ENCODE measurements at places on chromosomes 7 and 10.

DNA sequence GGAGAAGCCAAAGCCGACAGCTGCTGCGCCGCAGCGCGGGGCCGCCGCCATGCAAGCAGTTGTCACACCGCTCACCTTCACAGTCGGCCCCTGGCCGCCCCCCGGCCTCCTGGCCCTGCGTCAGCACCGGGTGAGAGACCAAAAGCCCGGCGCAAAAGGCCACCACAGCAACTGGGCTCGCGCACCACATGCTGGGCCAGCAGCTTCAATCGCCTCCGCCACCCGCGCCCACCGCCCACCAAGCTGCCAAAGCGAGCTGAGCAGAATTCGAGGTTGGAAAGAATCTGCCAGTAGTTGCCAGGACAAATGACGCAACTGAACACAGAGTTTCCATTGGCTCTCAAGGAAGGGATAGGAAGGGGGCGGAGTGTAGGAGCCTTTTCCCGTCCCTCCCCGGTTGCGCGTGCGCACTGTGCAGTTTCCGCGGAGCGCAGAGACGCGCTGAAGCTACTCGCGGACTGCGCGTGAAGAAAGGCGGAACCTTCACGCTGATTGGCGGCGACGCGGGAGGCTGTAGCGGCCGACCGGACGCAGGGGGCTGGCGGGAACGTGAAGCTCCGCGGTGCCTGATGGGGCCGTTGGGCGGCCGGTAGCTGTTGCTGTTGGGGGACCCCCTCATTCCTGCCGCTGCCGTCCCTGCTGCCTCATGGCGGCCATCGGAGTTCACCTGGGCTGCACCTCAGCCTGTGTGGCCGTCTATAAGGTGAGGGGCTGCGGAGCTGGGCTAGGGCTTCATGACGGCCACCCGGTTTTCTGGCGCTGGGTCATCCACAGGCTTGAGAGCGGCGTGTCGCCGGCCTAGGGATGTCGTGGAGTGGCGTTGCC lies at the start of the genes CDNF, HSPA14 and MSANTD7:
Gene CDNF (minus strand): TSS at position 281 of the 825 bp plus-strand sequence. CDS start 91 bp downstream, at position 190.
Gene HSPA14 (plus strand): TSS at position 550 of the 825 bp plus-strand sequence. CDS start 97 bp downstream, at position 647.
Gene MSANTD7 (plus strand): TSS at position 550 of the 825 bp plus-strand sequence. CDS start 3,979 bp downstream, outside the sequence.
- peak; percentile 91 for DNase-seq

- DNase-seq = no peak
These were observed 108.7 kb upstream of the DGKB start for GRCh38 chr7:15011289-15011688.

- no peak for DNase-seq
These were observed 35.1 kb upstream of the GARS1 start for GRCh38 chr7:30559611-30560010.

GRCh38 chr7:117841611-117842010 lies 31.6 kb downstream of the CTTNBP2 start:
- no peak for DNase-seq

- no peak for DNase-seq
These were observed 45.0 kb downstream of the RAMP3 start for GRCh38 chr7:45202625-45203024.

DNA sequence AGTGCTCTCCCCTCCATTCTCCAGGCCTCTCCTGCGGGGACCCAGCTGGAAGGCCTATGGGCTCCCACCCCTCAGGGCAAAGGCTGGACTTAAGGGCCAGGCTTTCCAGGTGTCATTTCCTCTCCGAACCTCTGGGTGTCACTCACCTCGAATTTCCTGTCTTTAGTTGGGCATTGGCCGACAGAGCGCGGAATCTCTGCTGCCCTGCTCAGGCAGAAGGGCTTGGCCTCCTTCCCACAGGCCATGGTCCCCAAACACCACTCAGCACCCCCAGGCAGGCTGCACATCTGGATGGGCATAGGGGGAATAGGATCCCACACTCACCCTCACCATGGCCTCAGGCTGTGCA lies 212.9 kb downstream of the CCSER2 start:
- DNase-seq = no peak

GRCh38 chr10:98231417-98231816 lies 36.6 kb downstream of the LOXL4 start:
- no peak for DNase-seq

DNA sequence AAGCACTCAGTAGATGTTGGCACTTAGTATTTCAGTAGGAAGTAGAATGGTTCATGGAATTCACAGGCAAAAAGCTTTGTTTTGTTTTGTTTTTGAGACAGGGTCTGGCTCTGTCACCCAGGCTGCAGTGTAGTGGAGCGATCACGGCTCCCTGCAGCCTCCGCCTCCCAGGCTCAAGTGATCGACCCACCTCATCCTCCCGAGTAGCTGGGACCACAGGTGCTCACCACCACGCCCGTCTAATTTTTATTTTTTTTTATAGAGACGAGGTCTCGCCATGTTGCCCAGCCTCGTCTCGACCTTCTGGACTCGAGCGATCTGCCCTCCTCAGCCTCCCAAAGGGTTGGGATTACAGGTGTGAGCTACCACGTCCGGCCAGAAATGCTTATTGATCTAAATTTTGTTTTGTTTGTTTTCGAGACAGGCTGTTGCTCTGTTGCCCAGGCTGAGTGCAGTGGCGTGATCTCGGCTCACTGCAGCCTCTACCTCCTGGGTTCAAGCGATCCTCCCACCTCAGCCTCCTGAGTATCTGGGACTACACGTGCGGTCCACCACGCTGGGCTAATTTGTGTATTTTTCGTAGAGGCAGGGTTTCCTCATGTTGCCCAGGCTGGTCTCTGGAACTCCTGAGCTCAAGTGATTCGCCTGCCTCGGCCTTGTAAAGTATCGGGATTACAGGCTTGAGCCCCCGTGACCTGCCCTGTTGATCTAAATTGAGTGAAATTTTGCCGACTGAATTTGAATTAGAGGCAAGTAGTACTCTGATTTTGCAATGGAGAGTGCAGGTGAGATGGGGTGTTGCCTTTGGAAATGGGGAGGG lies 1.7 kb downstream of the GLRX3 start:
- DNase-seq = no peak

- no peak for DNase-seq
These were observed 3.3 kb upstream of the STN1 start for GRCh38 chr10:103921248-103921647.

DNA sequence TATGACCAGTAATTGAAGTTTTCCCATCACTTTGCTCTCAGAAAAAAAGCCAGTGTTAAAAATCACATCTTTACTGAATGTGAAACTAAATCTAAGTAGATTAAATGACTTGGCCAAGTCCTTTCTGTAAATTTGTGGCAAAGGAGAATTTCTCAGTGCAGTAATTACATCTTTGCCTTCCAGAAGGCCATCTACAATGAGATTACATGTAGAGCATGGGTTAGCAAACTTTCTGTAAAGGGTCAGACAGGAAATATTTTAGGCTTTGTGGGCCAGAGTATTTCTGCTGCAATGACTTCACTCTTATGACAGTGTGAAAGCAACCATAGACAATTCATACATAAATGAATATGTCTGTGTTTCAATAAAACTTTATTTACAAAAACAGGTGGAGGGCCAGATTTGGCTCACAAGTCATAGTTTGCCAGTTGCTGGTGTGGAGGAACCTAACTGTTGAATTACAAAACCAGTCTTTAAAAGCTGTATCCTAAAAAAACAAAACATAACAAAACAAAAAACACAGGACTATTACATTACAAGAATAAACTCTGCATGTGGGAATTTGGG lies 191.0 kb downstream of the TAX1BP1 start:
- no peak for DNase-seq

- no peak for DNase-seq
These were observed 401.2 kb downstream of the GFRA1 start for GRCh38 chr10:115871855-115872254.

- DNase-seq = no peak
These were observed 51.6 kb downstream of the FAM204A start for GRCh38 chr10:118290471-118290995.

- DNase-seq = no peak
These were observed 1091.8 kb downstream of the LRMDA start for GRCh38 chr10:76523246-76523645.

DNA sequence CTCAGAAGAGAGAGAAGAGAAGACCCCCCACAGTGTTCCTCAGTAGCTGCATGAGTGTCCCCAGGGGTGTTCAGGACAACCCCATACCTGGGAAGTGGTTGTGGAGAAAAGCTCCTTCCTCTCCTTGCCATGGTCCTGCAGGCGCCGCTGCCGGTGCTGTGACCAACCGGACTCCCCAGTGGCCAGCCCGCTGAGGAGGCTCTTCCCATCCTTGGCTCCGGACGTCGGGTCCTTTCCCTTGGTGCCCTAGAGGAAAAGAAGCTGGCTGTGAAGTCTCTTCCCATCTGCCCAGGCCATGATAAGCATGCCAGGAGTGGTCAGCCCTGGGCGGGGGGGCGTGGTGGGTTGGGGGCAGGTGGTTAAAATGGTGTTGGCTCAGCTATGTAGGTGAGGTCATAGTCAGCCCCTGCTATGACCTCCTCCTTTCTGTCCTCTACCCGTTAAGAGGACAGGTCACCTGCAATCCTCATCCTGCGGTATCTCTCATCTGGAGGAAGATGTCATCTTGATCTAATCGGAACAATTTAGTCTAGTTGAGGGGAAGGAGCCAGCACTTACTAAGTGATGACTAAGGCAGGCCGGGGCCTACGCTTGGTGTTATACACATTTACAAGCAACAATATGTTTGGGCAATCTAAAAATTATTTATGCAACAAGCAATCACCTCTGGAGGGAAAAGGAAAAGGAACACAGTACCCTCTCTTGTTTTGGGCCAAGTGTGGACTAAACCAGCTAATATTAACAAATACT lies 13.2 kb downstream of the WDR91 start:
- DNase-seq = no peak

DNA sequence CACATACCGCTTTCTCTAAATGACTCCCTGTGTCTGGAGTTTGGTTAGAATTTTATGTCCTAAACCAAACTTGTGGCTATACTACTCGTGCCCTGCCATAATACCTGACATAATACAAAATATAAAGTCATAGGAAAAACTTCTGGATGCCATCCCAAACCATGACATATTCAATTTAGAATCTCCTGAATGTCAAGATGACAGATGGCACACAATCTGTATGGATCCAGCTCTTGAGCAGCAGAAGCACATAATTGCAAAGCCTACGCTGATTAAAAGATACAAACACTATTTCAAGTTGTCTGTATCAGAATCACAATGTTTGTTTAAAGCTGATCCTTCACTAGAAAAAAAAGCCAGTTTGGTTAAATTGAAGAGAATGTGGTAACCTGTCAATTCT lies 22.4 kb upstream of the CDC14C start:
- DNase-seq = no peak

- DNase-seq = no peak
These were observed 164.8 kb downstream of the RTKN2 start for GRCh38 chr10:62103857-62104256.

DNA sequence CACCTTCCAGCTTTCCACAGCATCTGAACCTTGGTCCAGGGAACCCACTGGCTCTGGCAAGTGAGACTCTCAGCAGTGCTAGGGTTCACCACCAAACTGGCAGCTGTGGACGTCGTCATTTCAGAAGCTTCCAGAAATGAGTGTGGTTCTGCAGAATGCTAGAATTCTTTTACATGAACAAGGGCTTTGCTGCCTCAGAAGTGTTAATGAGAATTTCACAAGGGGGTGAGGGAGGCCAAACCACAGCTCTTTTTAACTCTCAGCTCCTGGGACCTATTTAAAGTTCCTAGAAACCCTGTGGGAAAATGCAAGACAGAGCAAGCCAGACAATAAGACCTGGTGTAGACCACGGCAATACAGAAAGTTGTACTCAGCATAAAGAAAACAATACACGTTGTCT lies 129.3 kb upstream of the BET1 start:
- DNase-seq = no peak

- DNase-seq = no peak
These were observed 320.3 kb downstream of the WDR37 start for GRCh38 chr10:1376384-1376945.

- DNase-seq = peak; percentile 95
These were observed 623 bp upstream of the CEP41 start for GRCh38 chr7:130441408-130441869.

GRCh38 chr10:1401071-1401965 lies 336.0 kb downstream of the ADARB2 start:
- DNase-seq = no peak

DNA sequence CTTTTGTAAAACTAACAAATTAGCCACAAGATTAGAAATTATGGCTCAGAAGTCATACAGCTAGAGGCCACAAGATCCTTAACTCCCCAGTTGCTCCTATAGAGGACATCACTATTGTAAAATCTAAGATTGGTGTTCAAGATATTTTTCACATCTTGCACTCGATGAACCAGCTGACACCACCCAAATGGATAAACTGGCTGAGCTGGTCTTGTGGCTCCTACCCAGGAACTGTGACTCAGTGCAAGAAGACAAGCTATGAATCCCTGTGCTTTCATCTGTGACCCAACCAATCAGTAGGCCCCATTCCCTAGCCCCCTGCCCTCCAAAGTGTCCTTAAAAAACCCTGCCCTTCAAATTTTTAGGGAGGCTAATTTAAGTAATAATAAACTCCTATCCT lies 27.9 kb upstream of the R3HCC1L start:
- DNase-seq = no peak

GRCh38 chr10:132580143-132580542 lies 42.6 kb downstream of the INPP5A start:
- DNase-seq = no peak

DNA sequence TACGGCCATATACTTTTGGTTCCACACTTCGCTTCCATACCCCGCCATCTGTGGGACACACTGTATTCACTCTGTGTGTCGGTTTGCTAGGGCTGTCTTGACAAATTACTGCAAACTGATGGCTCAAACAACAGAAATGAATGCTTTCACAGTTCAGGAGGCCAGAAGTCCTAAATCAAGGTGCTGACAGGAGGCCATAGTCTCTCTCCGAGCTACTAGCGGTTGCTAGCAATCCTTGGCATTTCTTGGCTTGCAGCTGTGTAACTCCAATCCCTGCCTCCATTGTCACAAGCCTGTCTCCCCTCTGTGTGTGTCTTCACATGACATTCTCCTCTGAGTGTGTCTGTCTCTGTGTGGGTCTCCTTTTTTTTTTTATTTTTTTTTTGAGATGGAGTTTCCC lies 28.9 kb upstream of the BMPR1A start:
- DNase-seq = no peak

DNA sequence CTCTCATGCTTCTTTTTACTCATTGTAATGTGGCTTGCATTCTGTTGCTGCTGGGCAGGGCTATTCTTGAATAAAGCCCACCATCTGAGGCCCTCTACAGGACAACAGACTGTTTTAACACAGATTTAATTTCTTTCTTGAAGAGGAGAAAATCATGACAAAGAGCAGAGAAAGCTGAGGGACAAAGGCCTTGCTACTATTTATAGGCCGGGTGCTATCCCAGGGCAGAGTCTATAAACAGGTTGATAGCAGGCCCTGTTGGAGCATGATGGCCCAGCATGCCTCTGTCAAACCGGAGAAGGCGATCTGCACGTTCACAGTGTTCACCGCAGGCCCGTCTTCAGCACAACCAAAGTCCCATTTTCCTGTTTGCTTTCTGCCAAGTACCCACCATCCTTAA lies 3.0 kb downstream of the VIPR2 start:
- no peak for DNase-seq

- no peak for DNase-seq
These were observed 161.2 kb downstream of the PCLO start for GRCh38 chr7:83001362-83002040.

GRCh38 chr10:129472696-129473555 lies 5.9 kb downstream of the MGMT start:
- DNase-seq = no peak

DNA sequence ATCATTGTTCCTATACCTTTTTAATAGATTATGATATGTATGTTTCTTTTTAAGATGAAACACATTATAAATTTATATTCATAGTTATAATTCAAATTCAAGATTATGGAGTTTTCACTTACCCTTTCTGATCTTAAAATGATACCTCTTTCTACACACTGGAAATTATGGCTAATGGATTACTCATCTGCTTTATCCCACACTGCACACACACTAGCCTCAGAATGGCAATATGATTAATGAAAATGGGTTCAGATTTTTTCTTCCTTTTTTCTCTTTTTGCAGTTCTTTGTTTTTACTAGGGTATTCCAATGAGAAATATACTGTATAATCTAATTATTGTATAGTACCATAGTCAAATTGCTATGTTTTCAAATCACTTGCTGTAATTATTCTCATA lies 82.3 kb upstream of the FZD1 start:
- DNase-seq = no peak

Data from NCI-H2171 (cell line).